ENCODE measurements at places on chromosomes 7 and 10. TPM values are rescaled to one million over a fixed set of nuclear protein-coding genes. Genes with fewer than 3 reads are reported as not detected.

DNA sequence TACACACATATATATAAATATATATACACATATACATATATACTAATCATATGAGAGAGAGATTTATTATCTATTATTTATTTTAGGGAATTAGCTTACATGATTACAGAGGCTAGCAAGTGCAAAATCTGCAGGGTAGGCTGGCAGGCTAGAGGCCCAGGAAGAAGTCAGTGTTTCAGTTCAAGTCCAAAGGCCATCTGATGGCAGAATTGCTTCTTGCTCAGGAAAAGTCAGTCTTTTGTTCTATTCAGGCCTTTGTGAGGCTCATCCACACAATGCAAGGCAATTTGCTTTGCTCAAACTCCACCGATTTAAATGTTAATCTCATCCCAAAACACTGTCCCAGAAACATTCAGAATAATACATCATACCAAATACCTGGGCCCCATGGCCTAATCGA, 2.6 kb upstream of the C10orf120 start:
- DNase-seq: no peak
- no peaks in the 10 kb centered on the region for H3K27me3 ChIP-seq
- no peaks in the 10 kb centered on the region for H3K4me1 ChIP-seq
- no peak overlapping the region for H3K4me3 ChIP-seq
- H3K27ac ChIP-seq: no peak overlapping the region

- H3K36me3 ChIP-seq: no peaks in the 10 kb centered on the region
- no peaks in the 10 kb centered on the region for H3K4me1 ChIP-seq
- H3K27ac ChIP-seq: no peak overlapping the region
- no peaks in the 10 kb centered on the region for H3K27me3 ChIP-seq
- no peak overlapping the region for H3K4me3 ChIP-seq
These were observed 133.7 kb upstream of the CDK1 start for GRCh38 chr10:60644436-60645130.

Gene NHLRC2
- 7.1 TPM for total RNA-seq

DNA sequence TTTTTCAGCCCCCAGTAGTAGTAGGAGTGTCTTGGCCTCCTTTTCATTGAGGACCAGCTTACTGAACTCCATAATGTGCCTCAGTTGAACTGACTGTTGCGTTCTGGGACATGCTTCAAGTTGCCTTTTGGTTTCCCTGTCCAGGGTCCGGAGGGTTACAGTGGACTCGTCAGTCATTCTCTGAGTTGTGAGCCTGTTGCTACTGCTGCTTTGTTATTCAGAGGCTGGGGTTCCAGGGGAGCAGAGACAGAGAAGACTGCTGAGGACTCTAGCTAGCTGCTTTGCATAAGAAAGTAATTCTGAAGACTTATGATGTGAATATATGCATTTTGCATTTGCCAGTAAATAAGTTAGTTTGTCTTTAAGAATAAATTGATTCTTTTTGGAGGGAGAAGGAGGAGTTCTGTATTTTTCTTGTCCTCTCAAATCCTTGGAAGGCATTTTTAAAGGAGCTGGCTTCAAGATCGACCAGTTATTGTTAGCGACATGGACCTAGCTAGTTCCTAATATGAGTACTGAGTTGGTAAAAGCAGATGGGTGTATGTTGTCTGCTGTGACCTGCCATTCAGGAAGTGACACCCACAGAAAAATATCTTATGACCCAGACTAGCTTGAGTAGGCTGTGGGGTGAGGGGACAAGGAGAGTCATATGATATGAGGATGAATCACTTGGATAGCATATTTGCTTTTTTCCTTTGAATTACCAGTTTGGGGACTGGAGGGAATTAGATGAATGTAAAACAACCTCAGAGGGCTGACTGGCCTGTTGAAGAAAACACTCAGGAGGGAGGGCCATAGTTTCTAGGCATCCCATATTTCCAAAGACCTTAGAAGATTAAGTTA, 8.3 kb downstream of the PI4K2A start:
- H3K36me3 ChIP-seq: peaks cover 42% of the 10 kb centered on the region
- DNase-seq: no peak
- no peaks in the 10 kb centered on the region for H3K4me1 ChIP-seq
- H3K4me3 ChIP-seq: no peak overlapping the region

- no peak overlapping the region for H3K4me3 ChIP-seq
- no peaks in the 10 kb centered on the region for H3K27me3 ChIP-seq
- H3K36me3 ChIP-seq: no peaks in the 10 kb centered on the region
These were observed 932 bp downstream of the ANKRD22 start for GRCh38 chr10:88850712-88851111.

GRCh38 chr10:102713539-102713813, 721 bp downstream of the ARL3 start:
- H3K27ac ChIP-seq: peak overlapping the region; percentile 79
- H3K4me1 ChIP-seq: no peaks in the 10 kb centered on the region
- no peaks in the 10 kb centered on the region for H3K27me3 ChIP-seq
- DNase-seq: no peak
- peak overlapping the region; percentile 91 for H3K4me3 ChIP-seq

DNA sequence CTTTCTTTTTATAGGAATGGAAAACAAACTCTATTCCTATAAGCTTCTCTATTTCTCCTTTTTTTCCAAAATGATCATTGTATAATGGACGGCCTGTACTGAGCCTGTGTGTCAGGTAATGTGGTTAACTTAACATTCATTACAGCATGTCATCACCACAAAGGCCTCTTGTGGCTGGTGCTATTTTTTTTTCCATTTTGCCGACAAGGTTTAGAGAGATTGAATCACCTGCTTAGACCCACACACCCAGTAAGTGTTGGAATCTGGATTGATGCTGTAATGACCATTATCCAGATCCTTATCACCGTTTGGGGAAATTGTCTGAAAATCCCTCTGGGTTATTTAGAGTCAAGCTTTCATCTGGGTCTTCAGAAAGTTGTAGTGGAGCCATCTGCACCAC, 18.5 kb downstream of the AKR1B15 start:
- H3K27ac ChIP-seq: no peak overlapping the region
- H3K36me3 ChIP-seq: no peaks in the 10 kb centered on the region
- H3K4me3 ChIP-seq: no peak overlapping the region
- no peaks in the 10 kb centered on the region for H3K4me1 ChIP-seq

Gene NKX1-2
- not detected for total RNA-seq

DNA sequence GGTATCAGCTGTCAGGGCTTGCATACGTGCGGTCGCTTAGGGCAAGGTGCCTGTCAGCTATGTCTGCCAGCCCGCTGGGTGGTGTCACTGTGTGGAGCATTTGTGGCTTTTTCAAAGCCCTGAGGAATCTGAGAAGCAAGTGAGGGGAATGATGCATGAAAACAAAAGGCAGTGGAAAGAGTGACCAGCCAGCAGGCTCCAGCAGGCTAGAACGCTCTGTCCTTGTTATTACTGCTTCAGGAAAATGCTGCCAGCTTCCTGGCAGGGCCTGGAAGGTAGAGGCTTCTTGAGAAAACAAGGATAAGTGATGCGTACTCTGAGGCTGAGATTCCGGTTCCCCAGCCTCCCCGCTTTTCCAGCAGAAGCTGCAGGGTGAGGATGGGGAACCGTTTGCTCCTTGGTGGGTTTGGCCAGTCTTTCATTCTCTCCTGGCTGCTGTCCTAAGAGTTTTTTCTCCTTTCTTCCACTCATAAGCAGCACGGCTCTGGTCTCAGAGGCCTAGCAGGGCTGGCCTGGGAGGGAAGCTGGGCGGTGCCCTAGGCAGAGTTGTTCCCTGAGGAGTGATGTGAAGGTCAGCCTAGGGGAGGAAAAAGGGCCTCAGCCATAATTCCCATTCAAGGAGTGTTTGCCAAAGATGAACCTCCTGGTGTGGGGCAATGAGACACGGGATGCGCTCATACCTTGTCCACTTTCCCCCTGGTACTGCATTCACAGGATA, 42.8 kb upstream of the MKLN1 start:
- no peaks in the 10 kb centered on the region for H3K27me3 ChIP-seq
- H3K4me3 ChIP-seq: no peak overlapping the region
- H3K4me1 ChIP-seq: peaks cover 11% of the 10 kb centered on the region
- no peaks in the 10 kb centered on the region for H3K36me3 ChIP-seq
- DNase-seq: peak; percentile 53

DNA sequence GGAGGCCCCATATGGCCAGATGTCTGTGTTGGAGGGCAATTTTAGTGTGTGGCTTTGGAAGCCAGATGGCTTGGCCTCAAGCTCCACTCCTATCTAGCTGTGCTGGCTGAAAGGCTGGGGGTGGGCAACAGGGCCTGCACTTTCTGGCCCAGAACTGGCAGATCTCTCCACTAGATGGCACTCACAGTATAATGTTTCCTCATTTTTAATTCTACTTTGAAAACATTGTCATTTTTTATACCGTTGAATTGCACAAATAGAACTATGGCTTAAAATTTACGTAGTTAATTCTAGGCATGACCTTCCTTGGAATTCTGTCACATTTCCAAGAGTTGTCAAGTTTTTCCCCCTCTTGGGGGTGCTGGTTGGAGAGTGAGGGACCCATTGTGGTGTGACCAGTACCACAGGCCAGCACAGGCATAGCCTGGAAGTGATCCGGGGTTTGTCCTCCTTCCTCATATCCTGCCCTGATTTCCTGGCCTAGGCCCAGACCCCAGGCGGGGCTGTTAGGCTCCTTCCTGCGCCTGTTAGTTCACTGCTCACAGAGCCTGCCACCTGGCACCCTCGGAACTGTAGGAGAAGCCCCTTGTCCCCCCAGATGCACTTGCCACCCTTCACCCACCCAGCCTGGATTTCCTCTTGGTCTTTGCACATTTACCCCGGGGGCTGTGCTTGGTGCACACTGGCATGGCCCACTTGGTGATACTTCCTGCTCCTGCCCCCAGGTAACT, 52.8 kb downstream of the ARHGAP22 start:
- H3K4me3 ChIP-seq: no peak overlapping the region
- DNase-seq: peak; percentile 70
- H3K36me3 ChIP-seq: no peaks in the 10 kb centered on the region
- H3K4me1 ChIP-seq: peaks cover 3% of the 10 kb centered on the region

GRCh38 chr10:7354330-7355047, 56.3 kb downstream of the SFMBT2 start:
- no peak for DNase-seq
- no peak overlapping the region for H3K4me3 ChIP-seq
- H3K4me1 ChIP-seq: no peaks in the 10 kb centered on the region
- H3K36me3 ChIP-seq: no peaks in the 10 kb centered on the region
- no peaks in the 10 kb centered on the region for H3K27me3 ChIP-seq

DNA sequence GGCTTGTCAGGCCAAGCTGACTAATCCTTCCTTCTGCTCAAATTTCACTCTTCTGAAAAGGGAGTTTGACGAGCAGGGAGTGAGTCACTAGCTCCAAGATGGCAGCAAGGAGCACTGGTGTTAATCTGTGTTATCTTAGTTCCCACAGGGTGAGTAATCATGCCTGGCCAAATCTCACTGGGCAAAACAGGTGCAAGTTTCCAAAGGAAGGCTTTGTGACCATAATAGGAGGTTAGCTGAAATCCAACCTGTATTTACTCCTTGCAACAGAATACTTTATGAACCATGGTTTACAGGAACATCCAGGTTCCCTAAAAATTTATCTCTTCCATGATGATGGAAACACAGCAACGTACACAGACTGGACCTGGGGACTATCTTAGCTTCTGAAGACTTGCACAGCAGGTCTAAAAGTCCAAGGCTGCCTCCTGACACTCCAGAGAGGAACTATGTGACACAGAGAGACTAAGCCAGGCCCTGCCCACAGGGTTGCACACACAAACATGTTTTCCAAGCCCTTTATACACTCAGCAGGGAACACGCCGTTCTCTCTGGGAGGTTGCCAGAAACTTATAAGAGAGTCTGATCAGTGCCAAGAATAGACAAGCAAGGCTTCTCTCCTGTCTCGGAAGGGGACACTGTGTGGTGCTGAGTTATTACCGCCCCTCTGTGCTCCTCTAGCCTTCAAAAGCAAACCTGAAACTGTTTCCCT, 46.3 kb downstream of the PDK4 start:
- H3K36me3 ChIP-seq: no peaks in the 10 kb centered on the region
- peaks cover 8% of the 10 kb centered on the region for H3K4me1 ChIP-seq
- H3K4me3 ChIP-seq: no peak overlapping the region
- H3K27me3 ChIP-seq: no peaks in the 10 kb centered on the region
- peak overlapping the region; percentile 89 for H3K27ac ChIP-seq
- DNase-seq: peak; percentile 97

DNA sequence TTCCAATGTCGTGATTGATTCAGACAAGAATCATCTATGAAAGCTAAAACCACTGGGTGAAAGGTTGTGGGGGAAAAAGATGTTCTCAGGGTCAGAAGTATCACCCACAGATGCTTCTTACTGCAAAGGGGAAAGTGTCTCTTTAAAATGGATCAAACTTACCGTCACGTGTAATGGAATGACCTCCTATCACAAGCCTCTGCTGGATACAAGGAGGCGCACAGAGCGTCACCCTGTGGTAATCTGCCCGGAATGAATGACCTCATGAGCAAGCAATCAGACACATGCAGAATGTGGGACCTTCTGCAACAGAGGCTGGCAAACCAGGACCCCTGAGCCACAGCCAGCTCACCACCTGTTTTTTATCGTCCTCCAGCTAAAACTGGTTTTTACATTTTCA, 33.0 kb downstream of the WIPF3 start:
- H3K4me3 ChIP-seq: no peak overlapping the region
- H3K27ac ChIP-seq: no peak overlapping the region
- no peak for DNase-seq
- no peaks in the 10 kb centered on the region for H3K36me3 ChIP-seq

Gene CDHR1
- total RNA-seq: not detected

- no peak overlapping the region for H3K27ac ChIP-seq
- H3K4me3 ChIP-seq: no peak overlapping the region
- DNase-seq: no peak
- H3K27me3 ChIP-seq: no peaks in the 10 kb centered on the region
- H3K36me3 ChIP-seq: no peaks in the 10 kb centered on the region
These were observed 3.2 kb upstream of the NCOA4 start for GRCh38 chr10:46033602-46034011.

DNA sequence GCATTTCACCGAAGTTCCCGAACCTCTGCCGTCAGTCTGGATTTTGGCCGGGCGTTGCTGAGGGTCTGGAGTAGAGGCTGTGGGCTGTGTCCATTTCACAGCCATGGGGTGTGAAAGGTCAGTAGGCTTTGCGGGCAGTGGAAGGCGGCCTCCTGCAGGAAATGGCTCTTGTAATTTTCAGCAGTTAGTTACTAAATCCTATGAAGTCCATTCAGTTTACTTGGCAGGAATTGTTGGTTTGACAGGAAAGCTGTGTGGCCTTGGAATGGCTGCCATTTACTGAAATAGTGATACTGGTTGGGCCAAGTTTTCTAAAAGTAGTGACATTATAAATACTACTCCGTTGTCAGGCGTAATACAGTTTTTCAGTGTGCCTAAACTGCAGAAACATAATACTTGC, 303.7 kb downstream of the CCDC3 start:
- peak overlapping the region; percentile 83 for H3K27ac ChIP-seq
- no peaks in the 10 kb centered on the region for H3K36me3 ChIP-seq
- H3K4me1 ChIP-seq: no peaks in the 10 kb centered on the region

DNA sequence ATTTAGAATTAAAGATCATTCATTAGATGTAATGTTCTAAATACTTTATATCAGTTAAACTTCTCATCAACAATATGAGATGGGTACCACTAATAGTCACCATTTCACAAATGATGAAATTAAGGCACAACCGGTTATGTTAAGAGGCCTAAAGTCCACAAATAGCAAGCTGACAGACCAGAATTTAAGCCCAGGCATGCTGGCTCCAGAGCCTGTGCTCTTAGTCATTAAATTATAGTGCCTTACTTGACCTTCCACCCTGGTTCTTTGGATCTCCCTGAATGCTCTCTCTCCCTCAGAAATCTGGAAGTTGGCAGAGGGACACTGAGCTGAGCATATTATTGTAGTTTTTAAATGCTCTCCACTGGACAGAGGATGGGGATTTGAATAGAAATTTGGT, 3.6 kb downstream of the LIPN start:
- no peak for DNase-seq
- H3K4me3 ChIP-seq: no peak overlapping the region
- H3K27ac ChIP-seq: no peak overlapping the region
- no peaks in the 10 kb centered on the region for H3K36me3 ChIP-seq

Gene TDRD1
- total RNA-seq: 0.53 TPM
